ENCODE measurements at places on chromosomes 6 and 20.

DNA sequence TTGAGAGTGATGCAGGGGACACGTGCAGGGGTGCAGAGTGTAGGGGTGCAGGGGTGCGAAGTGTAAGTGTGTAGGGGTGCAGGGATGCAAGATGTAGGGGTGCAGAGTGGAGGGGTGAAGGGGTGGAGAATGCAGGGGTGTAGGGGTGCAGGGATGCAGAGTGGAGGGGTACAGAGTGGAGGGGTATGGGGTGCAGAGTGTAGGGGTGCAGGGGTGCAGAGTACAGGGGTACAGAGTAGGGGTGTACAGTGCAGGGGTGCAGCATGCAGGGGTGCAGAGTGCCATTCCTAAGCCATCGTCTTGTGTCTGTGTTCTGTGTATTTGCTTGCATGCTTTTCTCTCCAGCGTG lies 345.4 kb downstream of the TAF4 start:
- no peak for DNase-seq
- no peak overlapping the region for H3K27ac ChIP-seq
- no peak overlapping the region for H3K4me3 ChIP-seq

DNA sequence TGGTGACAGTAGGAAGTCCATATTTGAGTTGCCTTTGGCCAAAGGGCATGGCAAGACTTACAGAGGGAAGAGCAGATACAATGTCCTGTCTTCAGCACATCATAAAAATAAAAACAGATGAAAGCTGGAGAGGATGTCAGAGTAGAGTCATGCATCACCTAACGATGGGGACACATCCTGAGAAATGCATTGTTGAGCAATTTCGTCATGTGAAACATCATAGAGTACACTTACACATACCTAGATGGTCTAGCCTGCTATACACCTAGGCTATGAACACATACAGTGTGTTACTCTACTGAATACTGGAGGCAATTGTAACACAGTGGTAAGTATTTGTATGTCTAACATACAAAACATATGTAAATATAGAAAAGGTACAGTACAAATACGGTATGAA lies 75.6 kb downstream of the VEGFA start:
- peaks cover 41% of the 10 kb centered on the region for H3K27me3 ChIP-seq
- H3K36me3 ChIP-seq, result no peaks in the 10 kb centered on the region
- DNase-seq, result no peak
- H3K4me1 ChIP-seq, result peaks cover 12% of the 10 kb centered on the region
- H3K27ac ChIP-seq, result no peak overlapping the region

DNA sequence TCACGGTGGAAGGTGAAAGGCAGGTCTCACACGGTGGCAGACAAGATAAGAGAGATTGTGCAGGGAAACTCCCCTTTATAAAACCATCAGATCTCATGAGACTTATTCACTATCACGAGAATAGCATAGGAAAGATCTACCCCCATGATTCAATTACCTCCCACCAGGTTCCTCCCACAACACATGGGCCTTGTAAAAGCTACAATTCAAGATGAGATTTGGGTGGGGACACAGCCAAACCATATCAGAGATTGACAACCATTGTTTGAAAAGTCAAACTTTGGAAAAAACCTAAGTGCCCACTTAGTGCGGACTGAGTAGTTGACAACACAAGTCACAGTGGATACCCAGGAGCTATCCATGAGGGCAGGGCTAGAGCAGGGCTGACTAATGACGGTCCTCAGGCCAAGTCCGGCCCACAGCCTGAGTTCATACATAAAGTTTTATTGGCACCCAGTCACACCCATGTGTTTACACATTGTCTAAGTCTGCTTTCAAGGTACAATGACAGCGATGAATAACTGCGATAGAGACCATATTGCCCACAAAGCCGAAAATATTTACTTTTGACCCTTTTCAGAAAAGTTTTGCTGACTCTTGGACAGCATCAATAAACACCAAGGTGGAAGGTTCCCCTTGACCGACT lies 33.8 kb upstream of the PMEPA1 start:
- peaks cover 44% of the 10 kb centered on the region for H3K27me3 ChIP-seq
- no peak for DNase-seq
- no peaks in the 10 kb centered on the region for H3K36me3 ChIP-seq
- H3K4me1 ChIP-seq, result peaks cover 2% of the 10 kb centered on the region

GRCh38 chr20:50651676-50652075 lies 39.7 kb downstream of the RIPOR3 start:
- no peak overlapping the region for H3K4me3 ChIP-seq
- H3K27me3 ChIP-seq, result peaks cover 22% of the 10 kb centered on the region
- no peaks in the 10 kb centered on the region for H3K36me3 ChIP-seq
- no peaks in the 10 kb centered on the region for H3K4me1 ChIP-seq

GRCh38 chr6:41939848-41940758 lies 1.5 kb downstream of the CCND3 start:
- no peaks in the 10 kb centered on the region for H3K27me3 ChIP-seq
- peak overlapping the region; percentile 97 for H3K4me3 ChIP-seq
- peak overlapping the region; percentile 91 for H3K27ac ChIP-seq
- DNase-seq, result peak; percentile 11
- H3K36me3 ChIP-seq, result peaks cover 3% of the 10 kb centered on the region
- peaks cover 51% of the 10 kb centered on the region for H3K4me1 ChIP-seq

DNA sequence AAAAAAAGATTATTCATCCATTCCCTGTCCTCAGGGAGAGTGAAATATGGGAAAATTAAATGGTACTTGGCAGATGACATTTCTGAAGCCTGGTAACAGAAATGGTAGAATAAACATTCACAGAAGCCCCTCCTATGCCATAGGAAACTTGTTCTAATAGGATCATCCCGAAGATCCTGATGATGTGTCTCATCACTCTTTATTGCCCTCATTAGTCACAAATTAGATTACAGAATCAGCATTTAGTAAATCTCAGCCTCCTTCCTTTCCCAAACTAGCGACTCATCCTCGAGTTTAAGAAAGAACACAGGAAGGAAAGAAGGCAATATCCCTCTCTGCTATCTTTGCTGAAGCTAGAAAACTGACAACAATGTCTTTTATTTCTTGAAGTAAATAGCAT lies 154.4 kb downstream of the TMEM200A start:
- DNase-seq, result no peak
- peaks cover 22% of the 10 kb centered on the region for H3K4me1 ChIP-seq
- no peak overlapping the region for H3K4me3 ChIP-seq
- no peaks in the 10 kb centered on the region for H3K27me3 ChIP-seq
- no peak overlapping the region for H3K27ac ChIP-seq
- no peaks in the 10 kb centered on the region for H3K36me3 ChIP-seq

DNA sequence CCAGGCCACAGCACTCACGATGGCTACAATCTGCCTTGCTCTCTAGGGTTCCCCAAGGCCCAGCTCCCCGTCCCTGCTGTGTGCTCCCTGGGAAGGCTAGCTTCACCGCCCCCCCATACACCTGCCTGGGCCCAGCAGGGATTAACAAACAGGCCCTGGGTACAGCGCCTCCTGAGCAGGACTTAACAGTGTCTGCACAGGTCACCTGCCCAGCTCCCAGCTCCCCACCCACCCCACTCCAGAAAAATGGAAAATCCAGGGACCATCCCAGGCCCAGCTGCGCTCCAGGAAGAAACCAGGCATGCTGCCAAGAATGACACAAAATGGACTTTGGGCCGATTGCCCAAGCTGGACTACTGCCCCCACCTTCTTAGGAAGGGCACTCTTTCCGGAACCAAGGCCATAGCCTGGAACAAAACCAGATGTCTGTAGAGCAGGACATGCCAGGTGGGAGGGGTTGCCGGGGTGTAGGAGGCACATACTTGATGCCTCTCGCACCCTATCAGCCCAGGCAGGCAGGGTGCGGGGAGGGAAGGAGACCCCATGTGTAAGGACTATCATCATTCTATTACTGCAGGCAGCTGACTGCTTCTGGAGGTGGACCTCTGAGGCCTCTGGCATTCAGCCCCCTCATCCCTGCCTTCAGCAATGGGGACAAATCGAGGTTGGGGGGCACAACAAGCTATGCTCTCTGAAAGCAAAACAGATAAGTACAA lies 104.9 kb downstream of the SNX5 start:
- H3K4me3 ChIP-seq, result no peak overlapping the region
- H3K27me3 ChIP-seq, result peaks cover 47% of the 10 kb centered on the region
- no peak for DNase-seq
- H3K27ac ChIP-seq, result no peak overlapping the region
- H3K4me1 ChIP-seq, result peaks cover 19% of the 10 kb centered on the region
- H3K36me3 ChIP-seq, result peaks cover 5% of the 10 kb centered on the region

GRCh38 chr6:90100059-90100665 lies 196.5 kb downstream of the BACH2 start:
- no peak overlapping the region for H3K27ac ChIP-seq
- H3K36me3 ChIP-seq, result no peaks in the 10 kb centered on the region
- no peaks in the 10 kb centered on the region for H3K27me3 ChIP-seq
- DNase-seq, result no peak
- no peak overlapping the region for H3K4me3 ChIP-seq
- H3K4me1 ChIP-seq, result peaks cover 56% of the 10 kb centered on the region

DNA sequence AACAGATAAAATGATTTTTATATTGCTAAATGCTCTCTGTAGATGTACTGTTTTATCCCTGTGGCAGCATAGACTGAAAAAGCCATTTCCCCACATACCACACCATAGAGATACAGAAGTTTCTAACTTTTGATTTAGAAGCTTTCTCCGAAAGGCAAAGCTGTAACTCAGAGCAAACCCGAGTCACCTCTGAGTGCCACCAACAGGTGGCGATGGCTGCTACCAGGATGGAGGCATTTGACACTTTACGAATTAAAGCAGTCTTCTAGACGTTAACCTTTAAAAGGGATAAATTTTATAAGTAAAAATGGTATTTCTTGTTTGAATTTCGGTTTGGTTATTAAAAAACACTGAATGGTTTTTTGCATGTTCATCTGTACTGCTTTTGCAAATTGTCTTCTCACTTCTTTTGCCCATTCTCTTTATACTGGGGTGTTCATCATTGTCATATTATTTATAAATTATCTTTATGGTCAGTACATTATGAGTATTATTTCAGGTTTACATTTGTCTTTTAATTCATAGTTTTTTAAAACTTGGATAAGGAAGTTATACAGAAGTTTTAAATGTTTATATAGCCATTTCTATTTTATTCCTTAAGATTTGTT lies 201.0 kb upstream of the CEP162 start:
- no peaks in the 10 kb centered on the region for H3K36me3 ChIP-seq
- no peaks in the 10 kb centered on the region for H3K27me3 ChIP-seq
- no peak for DNase-seq
- no peaks in the 10 kb centered on the region for H3K4me1 ChIP-seq
- H3K4me3 ChIP-seq, result no peak overlapping the region
- H3K27ac ChIP-seq, result no peak overlapping the region

DNA sequence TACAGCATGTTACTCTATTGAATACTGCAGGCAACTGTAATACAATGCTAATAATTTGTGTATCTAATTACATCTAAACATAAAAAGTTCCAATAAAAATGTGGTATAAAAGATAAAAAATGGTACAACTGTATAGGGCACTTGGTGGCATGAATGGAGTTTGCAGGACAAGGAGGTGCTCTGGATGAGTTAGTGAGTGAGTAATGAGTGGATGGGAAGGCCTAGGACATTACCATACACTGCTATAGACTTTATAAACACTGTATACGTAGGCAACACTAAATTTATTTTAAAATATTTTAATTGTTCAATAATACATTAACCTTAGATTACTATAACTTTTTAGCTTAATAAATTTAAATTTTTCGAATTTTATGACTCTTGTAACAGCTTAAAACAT lies 579.6 kb upstream of the MAN1A1 start:
- no peak for DNase-seq
- H3K27me3 ChIP-seq, result no peaks in the 10 kb centered on the region
- no peaks in the 10 kb centered on the region for H3K4me1 ChIP-seq
- no peak overlapping the region for H3K4me3 ChIP-seq

DNA sequence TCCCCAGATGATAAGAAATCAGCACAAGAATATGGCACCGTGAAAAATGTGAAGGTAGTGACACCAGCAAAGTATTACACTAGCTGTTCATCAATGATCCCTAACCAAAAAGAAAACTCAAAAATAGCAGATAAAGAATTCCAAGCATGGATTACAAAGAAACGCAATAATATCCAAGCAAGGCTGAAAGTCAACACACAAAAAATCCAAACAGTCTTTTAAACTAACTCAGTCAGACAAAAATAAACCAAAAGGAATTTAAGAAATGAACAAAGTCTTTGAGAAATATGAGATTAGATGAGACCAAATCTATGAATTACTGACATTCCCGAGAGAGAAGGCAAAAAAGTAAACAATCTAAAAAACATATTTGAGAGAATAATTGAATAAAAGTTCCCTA lies 976.1 kb upstream of the MAP3K7 start:
- no peaks in the 10 kb centered on the region for H3K4me1 ChIP-seq
- H3K27ac ChIP-seq, result no peak overlapping the region
- no peak for DNase-seq
- no peak overlapping the region for H3K4me3 ChIP-seq
- no peaks in the 10 kb centered on the region for H3K27me3 ChIP-seq
- no peaks in the 10 kb centered on the region for H3K36me3 ChIP-seq

GRCh38 chr20:45433316-45433715 lies 17.4 kb downstream of the PIGT start:
- DNase-seq, result no peak
- no peaks in the 10 kb centered on the region for H3K27me3 ChIP-seq

- no peak overlapping the region for H3K27ac ChIP-seq
- H3K4me3 ChIP-seq, result no peak overlapping the region
- no peak for DNase-seq
- H3K4me1 ChIP-seq, result no peaks in the 10 kb centered on the region
- H3K27me3 ChIP-seq, result no peaks in the 10 kb centered on the region
- no peaks in the 10 kb centered on the region for H3K36me3 ChIP-seq
These were observed 210.4 kb downstream of the KCNQ5 start for GRCh38 chr6:72832271-72832670.

- no peak for DNase-seq
- H3K27ac ChIP-seq, result peak overlapping the region; percentile 39
- peaks cover 4% of the 10 kb centered on the region for H3K4me1 ChIP-seq
- no peak overlapping the region for H3K4me3 ChIP-seq
- H3K27me3 ChIP-seq, result no peaks in the 10 kb centered on the region
These were observed 43.1 kb downstream of the SLC17A5 start for GRCh38 chr6:73610444-73611275.

DNA sequence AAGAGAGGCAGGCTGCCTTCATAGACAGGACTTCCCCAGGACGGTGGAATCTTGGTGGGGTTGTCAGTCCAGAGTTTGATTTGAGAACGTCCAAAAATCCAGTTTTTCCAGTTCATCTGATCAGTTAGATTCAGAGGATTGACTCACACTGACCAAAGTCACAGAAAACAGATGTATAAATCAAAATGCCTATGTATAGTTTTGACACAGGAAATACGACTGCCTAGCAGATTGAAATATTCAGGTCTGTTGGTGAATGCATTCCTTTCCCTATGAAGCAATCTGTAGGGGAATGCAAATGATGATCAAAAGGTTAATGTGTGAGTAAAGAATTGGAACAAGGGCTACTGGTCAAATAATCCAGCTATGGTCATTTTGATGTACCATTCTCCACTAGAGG lies 29.7 kb upstream of the GFOD1 start:
- no peak overlapping the region for H3K27ac ChIP-seq
- H3K36me3 ChIP-seq, result peaks cover 3% of the 10 kb centered on the region

GRCh38 chr6:149246691-149247384 lies 70.7 kb upstream of the TAB2 start:
- peaks cover 26% of the 10 kb centered on the region for H3K4me1 ChIP-seq

GRCh38 chr6:136309171-136309570 lies 19.5 kb upstream of the BCLAF1 start:
- DNase-seq, result no peak
- peak overlapping the region; percentile 3 for H3K27ac ChIP-seq
- no peak overlapping the region for H3K4me3 ChIP-seq
- H3K36me3 ChIP-seq, result no peaks in the 10 kb centered on the region
- H3K27me3 ChIP-seq, result peaks cover 12% of the 10 kb centered on the region
- peaks cover 2% of the 10 kb centered on the region for H3K4me1 ChIP-seq

- H3K27ac ChIP-seq, result no peak overlapping the region
- H3K36me3 ChIP-seq, result peaks cover 31% of the 10 kb centered on the region
- H3K4me3 ChIP-seq, result no peak overlapping the region
- no peaks in the 10 kb centered on the region for H3K27me3 ChIP-seq
These were observed 31.7 kb downstream of the C20orf173 start for GRCh38 chr20:35497780-35498189.
